ENCODE measurements at places on chromosomes 1 and 21.

DNA sequence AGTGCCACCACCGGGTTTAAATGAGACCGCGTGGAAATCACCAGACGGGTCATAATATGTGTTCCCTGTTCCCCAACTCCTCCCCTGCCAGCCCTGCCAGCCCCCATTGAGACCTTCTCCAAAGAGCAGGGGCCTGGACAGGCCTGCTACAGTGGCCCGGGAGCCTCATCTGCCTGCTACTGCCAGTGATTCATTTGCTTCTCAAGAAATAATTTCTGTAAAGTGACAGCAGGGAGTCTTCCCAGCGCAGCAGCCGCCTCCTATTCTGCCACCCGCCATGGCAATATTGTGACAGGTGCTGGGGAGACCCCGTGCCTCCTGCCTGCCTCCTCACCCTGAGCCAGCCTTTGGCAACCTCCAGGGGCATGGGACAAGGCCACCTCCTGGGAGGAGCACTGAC lies 8.9 kb downstream of the IFFO2 start:
- no peak for DNase-seq

DNA sequence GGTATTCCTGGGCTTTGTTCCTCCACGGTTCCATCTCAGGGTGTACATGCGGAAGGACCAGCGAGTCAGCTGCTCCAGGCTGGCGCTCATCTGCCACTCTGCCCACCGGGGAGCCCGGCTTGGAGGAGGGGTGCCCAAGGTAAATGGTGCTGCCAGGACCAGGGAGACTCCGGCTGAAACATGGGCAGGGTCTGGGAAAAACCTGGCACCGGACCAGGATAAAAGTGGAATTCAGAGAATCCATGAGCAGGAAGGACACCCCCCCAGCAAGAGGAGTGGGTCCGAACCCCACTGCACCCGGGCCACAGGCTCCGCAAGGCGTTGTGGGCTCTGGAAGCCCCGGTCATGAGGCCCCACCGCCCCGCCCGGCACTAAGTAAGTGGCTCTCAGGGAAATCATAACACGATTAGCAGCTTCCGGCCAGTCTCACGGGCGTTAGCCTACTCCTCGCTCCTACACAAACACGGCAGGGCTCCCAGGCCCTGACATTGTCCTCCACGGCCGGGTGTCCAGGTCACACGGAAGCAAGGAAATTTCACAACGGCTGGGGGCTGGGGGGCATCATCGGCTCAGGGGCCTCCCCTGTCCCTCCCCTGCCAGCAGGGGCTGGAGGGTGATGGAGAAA lies 21.1 kb downstream of the MEGF6 start:
- no peak for DNase-seq

DNA sequence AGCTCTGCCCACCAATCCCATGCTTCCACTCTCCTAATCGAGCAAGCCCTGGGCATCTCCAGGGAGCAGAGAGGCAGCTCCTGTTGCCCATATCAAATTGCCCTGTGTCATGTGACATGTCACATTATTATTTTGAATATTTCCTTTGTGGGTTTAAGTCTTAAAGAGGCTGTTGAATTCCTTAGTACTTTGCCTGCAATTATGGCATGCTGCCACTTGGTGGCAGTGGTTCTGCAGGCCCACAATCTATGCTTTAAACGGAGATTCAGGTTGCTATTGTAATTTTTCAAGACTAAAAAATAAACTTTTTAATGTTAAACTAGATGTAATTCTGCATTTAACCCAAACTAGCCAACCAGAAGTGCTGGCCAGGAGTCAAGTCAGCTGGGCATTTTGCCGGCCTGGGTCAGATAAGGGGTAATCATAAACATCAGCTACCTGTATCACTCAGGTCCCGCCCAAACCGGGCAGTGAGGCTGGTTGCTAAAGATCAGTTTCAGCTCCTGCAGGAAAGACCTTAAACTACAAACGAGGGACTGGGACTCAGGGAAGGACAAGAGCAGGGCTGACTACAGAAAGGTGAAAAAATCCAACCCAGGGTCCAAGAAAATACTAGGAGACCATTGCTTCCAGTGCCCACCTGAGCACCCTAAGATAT lies 37.3 kb upstream of the ARHGEF16 start:
- DNase-seq: no peak

DNA sequence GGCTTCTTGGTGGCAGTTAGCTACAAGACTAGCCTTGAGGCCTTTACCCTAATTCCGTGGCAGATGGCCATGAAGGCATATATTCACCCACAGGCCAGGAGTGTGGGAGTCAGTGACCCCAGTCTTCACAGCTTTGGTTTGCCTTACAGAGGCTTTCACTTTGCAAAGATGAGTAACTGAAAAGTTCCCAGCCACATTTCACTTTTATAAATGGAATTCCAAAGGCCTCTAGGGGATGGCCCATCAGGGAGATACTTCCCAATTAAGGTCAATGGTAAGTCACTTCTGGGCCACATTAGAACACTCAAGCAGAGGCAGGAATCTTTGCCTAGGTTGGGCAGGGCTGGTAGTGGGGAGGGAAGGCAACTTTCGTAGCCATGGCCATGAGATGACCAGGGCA lies 13.1 kb upstream of the HEYL start:
- DNase-seq: no peak

- no peak for DNase-seq
These were observed 96.5 kb upstream of the WNT4 start for GRCh38 chr1:22239378-22239777.

- peak; percentile 77 for DNase-seq
These were observed 4.9 kb downstream of the SH3BGRL3 start for GRCh38 chr1:26284597-26285347.

DNA sequence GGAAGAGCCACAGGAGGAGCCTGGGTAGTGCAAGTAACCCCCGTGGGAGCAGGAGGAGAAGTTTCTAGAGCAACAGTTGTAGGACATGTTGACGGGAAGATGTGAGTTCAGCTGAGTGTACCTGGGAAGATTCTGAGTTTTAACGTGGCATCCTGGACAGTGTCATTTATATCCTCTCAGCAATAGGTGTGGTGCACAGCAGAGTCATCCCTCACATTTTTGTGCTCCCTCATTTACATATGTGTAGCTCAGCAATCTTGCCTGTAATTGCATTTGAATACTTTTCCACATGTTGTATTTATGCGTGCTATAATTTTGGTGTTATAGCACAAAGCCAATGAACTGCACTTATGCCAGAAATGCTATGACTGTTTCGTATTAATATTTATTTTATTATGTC lies at the start of gene KRTAP13-3:
TSS of gene KRTAP13-3 (minus strand) at position 101 of the 400 bp plus-strand sequence. CDS start at position 87, 14 bp downstream.
- DNase-seq: no peak

DNA sequence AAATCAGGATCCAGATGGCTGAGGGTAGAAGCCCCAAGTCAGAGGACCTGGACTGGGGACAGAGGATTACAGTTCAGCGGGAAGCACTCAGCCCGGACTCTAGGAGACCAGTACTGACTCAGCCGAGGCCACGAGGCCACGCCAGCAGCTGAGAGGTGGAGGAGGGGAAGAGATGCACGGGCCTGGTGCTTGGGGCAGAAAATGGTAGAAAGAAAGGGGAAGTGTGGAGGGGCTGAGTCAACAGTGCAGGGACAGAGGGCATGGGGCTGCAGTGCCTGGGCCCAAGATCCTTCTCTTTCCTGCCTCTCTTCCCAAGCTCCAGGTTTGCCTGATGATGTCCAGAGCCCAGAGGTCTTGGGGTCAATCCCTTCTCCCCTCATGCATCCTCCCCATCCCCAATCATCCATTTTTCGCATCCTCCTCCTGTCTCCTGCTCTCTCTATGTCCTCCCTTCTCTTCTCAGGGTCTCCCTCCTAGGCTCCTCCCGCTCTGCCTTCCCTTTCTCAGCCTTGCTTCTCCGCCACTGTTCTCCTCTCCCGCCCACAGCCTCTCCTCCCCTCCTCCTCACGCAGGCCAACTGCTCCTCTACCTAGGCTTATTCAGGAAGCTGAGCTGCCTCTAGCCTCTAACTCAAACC lies 7.7 kb downstream of the ARHGEF2 start:
- peak; percentile 84 for DNase-seq

- DNase-seq: no peak
These were observed 57.5 kb upstream of the IL12RB2 start for GRCh38 chr1:67250051-67250653.

DNA sequence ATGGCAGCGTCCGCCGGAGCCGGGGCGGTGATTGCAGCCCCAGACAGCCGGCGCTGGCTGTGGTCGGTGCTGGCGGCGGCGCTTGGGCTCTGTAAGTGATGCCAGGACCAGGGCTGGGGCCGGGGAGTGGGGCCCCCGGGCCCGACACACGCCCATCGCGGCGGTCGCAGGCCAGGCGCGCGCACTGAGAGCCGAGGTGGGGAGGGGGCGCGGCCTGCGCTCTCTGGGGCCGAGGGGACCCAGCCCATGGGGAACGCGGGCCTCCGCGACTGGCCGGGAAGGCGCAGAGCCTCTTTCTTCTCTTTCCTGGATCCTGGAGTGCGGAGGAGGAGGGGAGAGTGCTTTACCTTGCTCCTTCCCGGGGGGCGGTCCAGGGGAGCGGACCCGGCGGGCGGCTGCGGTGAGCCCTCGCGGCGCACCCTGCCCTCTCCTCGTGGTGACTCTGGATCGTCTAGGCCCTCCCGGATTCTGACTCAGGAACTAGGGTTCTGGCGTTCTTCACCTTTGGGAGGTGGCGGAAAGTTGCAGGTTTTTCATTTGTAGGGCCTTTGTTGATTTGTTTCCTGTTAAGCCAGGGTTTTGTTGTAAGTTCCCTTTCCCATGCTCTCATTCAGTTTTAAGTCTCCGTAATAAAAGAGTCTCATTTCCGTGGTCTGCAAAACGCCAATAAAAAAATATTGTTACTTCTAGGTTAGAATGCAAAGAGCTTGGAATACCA lies 529 bp downstream of the MPZL1 start:
- DNase-seq: peak; percentile 69

Data from ACHN (cell line).